ENCODE measurements at places on chromosomes 2 and 18.

DNA sequence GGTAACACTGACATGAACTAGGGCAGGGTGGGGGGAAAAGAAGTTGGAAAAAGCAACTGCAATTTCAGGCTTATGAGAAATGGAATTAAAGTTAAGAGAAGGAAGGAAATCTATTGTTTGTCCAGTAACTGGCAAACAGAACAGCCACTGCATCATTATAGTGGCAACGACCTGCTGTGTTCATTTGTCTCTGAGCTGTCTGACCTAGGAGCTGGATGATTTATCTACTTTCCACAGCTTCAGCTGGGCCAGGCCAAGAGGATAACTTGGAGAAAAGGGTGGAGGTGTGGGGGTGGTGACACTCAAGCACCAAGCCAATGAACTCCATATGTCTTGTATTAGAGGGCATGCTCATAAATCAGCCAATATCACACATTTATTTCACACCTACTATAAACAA, 291.5 kb upstream of the KLHL29 start:
- no peak for DNase-seq

GRCh38 chr2:197090742-197091367, 164.3 kb upstream of the PGAP1 start:
- no peak for DNase-seq

DNA sequence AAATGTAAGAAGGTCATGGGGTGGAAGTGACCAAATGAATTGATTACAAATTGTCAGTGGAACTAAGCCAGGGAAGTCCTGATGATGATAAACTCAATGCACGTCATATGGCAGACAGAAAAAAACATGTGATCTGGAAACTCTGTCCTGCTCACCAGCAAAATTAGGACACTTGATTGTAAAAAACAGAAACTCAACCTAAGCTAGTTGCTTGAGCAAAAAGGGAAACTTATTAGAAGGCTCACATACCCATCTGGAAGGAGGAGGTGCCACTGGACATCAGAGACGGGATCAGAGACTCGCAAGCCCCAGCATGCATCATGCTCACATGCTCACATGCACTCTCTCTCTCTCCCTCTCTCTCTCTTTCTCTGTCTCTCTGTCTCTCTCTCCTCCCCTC, 96.8 kb downstream of the SP3 start:
- DNase-seq = no peak

DNA sequence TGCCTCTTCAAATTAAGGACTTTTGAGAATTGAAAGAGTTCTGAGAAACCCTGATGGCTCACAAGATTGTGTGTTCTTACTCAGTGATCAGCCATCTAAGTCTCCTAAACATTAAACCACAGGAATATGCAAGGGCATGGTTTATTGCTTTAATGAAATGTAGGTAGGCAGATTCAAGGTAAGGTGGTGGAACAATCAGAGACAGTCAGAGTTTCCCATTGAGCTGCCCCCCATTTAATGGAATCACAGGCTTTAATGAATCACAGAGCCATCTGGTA, 107.8 kb upstream of the LRATD1 start:
- DNase-seq = no peak

DNA sequence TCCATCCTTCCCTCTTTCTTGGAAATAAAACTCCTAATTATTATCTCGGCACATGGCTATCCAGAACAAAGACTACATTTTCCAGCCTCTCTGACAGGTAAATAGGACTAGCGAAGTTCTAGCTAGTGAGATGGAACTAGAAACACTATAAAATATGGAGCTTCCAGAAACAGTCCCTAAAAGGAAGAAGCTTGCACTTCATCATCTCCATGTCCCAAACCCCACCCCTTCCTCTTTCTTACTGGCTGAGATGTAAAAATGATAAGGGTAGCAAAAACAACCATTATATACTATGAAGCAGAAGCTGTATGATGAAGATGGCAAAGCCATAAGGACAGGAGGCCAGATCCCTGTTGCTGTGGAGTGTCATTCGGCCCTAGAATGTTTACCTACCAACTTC, 11.7 kb upstream of the ACTR2 start:
- no peak for DNase-seq

- no peak for DNase-seq
These were observed 71.7 kb downstream of the HPCAL1 start for GRCh38 chr2:10374362-10374943.

DNA sequence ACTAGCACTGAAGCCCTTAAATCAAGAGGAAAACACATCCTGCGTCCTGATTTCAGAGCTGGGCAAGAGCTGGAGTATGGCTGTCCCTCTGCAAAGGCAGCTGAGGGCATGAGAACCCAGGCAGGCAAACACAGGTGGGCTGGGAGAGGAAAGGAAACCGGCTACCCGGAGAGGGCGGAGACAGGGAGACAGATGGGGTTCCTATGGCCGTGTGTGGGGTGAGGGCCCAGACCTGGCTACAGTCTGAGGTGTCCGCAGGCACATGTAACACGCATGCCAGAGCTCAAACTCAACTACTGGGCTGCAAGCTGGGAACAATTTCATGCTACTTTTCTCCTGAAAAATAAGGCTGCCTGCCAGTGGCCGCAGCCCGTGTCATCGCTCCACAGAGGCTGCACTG, 2.7 kb downstream of the COPS9 start:
- DNase-seq = no peak

DNA sequence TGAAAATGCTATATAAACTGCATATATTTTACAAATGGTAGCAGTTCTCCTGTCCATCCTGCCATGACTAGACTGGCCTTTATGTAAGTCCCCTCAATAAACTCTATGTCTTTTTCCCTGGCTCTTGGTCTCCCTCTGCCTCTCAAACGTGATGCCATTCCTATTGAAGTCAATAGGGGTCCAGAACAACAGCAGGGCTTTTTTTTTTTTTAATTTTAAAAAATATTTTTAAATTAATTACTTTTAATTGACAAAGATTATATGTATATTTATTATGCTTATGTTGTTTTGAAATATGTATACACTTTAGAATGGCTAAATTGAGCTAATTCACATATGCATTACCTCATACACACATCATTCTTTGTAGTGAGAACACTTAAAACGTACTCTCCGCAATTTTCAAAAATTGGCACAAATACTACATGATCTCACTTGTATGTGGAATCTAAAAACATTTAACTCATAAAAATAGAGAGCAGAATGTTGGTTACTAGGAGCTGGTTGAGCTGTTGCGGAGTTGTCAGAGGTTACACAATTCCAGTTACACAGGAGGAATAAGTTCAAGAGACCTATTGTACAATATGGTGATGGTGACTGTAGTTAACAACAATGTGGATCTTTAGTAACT, 123.1 kb downstream of the LRRTM4 start:
- no peak for DNase-seq

DNA sequence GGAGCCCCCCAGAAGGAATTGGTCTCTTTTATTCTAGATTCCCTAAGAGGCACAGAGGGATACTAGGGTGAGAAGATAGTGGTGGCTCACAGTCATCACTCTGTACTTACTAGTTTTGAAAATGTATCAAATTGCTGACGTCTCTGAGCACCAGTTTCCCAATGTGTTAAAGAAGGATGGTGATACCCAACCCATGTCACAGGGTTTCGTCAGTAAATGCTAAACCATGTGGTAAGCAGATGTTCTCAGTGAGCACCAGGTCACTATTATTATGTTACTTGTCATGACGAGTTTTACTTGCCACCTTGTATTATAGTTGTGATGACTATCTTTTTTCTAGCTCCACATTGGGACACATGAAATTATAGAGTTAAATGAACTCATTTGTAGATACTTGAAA, 54.7 kb downstream of the NEDD4L start:
- no peak for DNase-seq

DNA sequence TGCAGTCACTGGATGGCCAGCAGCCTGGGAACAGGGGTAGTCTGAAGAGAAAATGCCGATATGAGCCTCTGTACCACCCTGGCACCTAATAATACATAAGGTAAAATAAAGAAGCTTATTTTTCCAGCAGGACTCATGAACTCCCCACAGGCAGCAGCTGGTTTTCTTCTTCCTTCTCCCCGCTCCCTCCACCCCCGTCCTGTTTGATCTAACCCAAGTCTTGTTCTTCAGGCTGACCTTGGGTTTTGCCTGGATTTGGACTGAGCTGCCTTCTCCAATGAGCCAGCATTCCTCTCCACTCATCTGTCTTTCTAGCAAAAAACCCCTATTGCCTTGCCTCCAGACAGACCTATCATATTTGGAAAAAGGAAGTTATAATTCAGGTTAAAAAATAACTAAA, 111.8 kb downstream of the CELF4 start:
- no peak for DNase-seq

- no peak for DNase-seq
These were observed 148.7 kb downstream of the DYSF start for GRCh38 chr2:71602115-71602495.

DNA sequence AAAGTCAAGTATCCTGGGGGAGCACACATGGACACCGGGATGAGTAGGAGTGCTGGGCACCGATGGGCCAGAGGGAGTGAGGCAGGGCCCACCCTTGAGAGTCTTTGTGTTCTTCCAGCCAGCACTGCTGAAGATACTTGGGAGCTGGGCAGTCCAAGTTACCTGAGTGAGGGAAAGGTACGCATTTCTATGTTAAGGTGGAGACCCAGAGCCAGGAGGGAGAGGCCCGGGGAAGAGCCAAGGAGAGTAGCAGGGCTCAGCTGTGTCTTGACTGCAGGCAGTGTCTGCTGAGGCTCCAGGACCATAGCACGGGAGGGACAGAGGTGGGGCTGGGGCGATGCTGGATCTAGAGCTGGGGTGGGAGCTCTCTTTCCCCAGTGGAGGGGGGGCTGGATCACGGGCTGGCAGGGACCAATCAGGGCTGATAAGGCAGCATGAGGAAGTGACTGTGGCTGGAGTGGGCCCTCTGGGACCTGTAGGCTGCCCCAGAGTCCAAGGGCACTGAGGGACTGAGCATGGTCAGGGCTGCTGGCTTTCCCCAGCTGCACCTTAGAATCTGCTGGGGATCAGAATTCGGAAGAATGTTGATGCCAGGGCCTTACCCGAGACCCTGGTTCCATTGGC, 289.2 kb downstream of the PHLPP1 start:
- DNase-seq = no peak

GRCh38 chr2:235723811-235724465, 230.1 kb downstream of the AGAP1 start:
- DNase-seq = no peak

GRCh38 chr2:203451689-203452088, 83.4 kb downstream of the RAPH1 start:
- DNase-seq = no peak

GRCh38 chr18:57542126-57542525, 44.4 kb downstream of the FECH start:
- DNase-seq = no peak

DNA sequence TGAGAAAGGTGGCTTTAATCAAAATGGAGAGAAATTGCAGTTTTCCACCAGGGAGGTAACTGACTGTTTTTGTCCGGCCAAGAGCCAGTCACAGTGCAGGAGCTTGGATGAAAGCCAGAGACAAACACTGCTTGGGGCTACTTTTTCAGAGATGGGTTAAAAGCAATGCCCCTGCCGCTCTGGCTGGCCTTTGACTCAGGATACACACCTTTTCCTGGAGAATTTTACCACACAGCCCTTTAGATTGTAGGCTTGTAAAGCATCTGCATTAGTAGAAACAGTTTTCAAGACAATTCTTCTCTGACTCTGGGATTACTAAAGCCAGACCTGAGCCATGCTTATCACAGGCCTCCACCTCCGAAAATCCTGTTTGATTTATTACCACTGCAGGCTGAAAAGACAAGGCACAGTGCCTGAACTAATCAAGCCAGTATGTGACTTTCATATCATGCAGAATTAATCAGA, 79.7 kb downstream of the CCBE1 start:
- no peak for DNase-seq

GRCh38 chr2:192124571-192124970, 70.2 kb downstream of the TMEFF2 start:
- no peak for DNase-seq

DNA sequence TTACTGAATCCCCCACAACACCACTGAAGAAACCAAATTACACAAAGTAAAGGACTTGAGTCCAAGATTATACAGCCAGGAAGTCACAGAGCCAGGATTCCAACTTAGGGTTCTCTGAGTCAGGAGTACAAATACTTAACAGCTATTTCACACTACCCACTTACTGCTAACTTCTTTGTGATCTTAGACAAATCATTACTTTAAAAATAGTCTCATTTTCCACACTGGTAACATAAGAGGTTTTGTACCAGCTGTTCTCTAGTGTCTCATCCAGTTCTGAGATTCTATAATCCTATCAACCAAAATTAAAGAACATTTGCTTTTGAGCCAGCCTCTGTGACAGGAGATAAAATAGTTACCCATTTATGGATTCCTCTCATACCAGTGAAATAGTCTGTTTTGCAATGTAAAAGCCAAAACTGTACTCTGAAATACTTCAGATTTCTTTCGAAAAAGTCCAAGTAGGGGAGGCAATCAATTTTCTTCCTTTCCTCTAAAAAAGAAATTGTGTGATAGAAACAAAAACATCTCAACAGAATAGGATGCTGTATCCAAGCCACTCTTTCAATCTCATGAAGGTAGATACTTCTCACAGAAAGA, 157.6 kb downstream of the LRATD1 start:
- no peak for DNase-seq

GRCh38 chr2:105890111-105890510, 145.4 kb downstream of the NCK2 start:
- DNase-seq = no peak

GRCh38 chr18:22783662-22784076, 149.5 kb upstream of the RBBP8 start:
- DNase-seq = no peak

DNA sequence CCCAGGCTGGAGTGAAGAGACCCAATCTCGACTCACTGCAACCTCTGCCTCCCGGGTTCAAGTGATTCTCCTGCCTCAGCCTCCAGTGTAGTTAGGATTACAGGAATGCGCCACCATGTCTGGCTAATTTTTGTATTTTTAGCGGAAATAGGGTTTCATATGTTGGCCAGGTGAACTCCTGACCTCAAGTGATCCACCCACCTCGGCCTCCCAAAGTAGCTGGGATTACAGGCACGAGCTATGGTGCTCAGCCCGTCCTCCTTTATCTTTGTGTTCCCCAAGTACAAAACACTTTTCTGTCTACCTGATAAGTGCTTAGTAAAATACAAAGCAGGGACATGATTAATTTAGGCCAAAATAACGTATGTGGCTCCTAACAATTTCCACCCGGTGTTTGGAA, 91.2 kb upstream of the STK17B start:
- no peak for DNase-seq

GRCh38 chr2:202165208-202165607, 73.2 kb downstream of the SUMO1 start:
- no peak for DNase-seq

- no peak for DNase-seq
These were observed 283.7 kb upstream of the PKDCC start for GRCh38 chr2:41764131-41764530.
